ENCODE measurements at places on chromosomes 11 and 22.
A peak's percentile ranks its signal among the peaks of the same experiment; 100 is the strongest.

DNA sequence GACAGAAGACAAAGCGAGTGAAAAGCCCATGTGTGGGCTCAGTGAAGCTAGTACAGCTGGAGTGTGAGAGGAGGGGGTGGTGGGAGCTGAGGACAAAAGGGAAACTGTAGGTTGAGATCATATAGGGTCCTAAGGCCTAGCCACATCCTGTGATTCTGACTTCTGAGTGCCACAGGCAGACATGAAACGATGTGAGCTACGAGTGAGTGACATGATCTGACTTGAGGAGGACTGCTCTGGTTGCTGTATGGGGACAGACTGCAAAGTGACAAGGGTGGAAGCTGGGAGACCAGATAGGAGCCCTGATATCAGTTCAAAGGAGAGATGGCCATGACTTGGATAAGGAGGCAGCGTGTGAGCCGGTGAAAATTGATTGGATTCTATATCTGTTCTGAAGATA, 85.4 kb downstream of the MICAL2 start:
- no peak for DNase-seq

DNA sequence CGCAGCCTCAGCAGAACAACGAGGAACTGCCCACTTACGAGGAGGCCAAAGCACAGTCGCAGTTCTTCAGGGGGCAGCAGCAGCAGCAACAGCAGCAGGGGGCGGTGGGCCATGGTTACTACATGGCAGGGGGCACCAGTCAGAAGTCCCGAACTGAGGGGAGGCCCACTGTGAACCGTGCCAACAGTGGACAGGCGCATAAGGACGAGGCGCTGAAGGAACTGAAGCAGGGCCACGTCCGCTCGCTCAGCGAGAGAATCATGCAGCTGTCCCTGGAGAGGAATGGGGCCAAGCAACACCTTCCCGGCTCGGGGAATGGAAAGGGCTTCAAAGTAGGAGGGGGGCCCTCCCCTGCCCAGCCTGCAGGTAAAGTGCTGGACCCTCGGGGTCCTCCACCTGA, 31.6 kb downstream of the AMOTL1 start:
- peak; percentile 25 for DNase-seq

- DNase-seq = no peak
Measured at GRCh38 chr11:611001-611996, 4.5 kb downstream of the IRF7 start.

- DNase-seq = no peak
Measured at GRCh38 chr11:44637487-44637886, 72.0 kb downstream of the CD82 start.

GRCh38 chr11:34344768-34345539, 12.9 kb downstream of the ABTB2 start:
- no peak for DNase-seq

- no peak for DNase-seq
Measured at GRCh38 chr11:62678433-62678769, 472 bp downstream of the UBXN1 start.

DNA sequence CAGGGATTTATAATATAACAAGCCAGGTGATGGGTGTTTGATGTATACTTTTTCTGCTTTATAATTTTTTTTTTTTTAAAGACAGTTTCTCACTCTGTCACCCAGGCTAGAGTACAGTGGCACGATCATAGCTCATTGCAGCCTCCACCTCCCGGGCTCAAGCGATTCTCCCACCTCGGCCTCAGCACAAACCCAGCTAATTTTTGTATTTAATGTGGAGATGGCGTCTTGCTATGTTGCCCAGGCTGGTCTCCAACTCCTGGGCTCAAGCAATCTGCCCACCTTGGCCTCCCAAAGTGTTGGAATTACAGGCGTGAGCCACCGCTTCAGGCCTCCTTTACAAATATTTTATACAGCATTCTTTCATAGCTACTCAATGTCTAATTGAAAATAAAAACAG, 48.6 kb downstream of the MORC2 start:
- no peak for DNase-seq

Measured in muscle of leg (tissue), 16 donors.